ENCODE measurements at places on chromosomes 13 and 19.

DNA sequence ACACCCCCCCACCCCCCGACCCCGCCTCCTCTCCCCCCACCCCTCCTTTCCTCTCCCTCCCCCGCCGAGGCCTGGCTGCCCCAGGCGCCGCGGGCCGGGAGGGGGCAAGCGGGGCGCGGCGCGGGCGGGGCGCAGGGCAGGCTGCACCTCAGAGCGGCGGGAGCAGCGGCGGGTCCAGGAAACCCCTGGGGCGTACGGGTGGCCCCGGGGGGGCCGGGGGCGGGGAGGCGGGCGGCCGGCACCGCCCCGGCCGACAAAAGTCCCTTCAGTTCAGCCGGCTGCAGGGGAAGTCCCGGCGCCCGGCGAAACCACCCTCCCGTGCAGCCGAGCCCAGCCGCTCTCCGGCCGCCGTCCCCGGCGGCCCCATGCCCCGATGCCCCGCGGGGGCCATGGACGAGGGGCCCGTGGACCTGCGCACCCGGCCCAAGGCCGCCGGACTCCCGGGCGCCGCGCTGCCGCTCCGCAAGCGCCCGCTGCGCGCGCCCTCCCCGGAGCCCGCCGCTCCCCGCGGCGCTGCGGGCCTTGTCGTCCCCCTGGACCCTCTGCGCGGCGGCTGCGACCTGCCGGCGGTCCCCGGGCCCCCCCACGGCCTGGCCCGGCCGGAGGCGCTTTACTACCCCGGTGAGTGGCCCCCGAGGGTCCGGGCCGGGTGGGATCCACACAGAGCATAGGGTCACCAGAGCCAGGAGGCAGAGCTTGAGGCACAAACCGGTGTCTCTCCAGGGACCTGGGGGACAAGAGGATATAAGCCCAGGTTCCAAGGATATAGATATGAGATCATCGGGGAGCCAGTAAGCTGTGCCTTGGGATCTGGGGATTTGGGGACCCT lies at the start of gene BCL3:
TSS of gene BCL3 (plus strand) at position 283 of the 829 bp plus-strand sequence. CDS start at position 366, 83 bp downstream.
- no peak for DNase-seq

- no peak for DNase-seq
These were observed 25.3 kb downstream of the CILP2 start for GRCh38 chr19:19563348-19563848.

DNA sequence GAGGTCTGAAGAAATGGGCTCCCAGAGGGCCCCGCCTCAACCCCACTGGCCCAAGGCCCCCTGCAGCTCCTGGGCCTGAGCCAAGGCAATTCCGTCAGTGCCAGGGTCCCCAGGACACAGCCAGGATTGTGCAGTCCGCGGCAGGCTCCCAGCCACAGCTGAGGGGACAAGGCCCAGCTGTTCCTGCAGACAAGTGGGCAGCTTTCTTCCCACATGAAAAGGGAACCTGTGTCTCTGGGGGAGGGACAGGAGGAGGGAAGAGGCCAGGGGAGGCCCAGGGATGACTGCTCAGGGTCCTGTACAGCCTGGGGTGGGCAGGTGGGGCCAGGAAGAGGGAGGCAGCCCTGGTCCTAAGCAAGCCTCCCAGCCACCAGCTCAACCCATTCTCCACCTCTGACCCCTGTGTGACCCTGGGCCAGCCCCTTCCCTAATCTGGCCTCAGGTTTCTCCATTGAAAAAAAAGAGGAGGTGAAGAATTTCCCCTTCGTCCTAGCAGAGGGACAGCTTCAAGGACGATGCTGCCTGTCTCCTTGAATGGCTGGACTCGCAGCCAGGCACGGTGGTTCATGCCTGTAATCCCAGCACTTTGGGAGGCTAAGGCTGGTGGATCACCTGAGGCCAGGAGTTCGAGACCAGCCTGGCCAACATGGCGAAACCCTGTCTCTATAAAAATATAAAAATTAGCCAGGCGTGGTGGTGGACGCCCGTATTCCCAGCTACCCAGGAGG lies 20.5 kb upstream of the VSTM2B start:
- DNase-seq = no peak

- no peak for DNase-seq
These were observed 671.6 kb downstream of the DIAPH3 start for GRCh38 chr13:59492030-59492636.

GRCh38 chr13:49399801-49400472 lies 43.9 kb downstream of the CAB39L start:
- DNase-seq = no peak

DNA sequence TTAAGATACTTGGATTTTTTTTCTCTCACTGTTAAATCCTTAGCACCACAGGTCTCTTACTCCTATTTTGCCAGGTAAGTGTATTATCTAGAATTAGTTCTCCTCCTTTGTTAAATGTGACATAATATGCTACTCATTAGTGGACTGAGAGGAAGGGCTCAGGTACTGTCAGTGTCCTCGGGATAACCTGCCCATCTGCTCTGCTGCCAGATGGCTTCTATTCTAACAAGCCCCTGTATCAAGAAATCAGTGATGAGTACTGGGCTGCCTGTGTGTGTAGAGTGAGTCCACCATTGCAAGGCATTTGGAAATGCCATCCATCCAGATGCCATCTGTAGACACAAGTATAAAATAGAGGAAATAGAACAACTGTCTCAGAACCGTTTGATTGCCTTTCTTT lies 209.6 kb downstream of the ATP8A2 start:
- no peak for DNase-seq

DNA sequence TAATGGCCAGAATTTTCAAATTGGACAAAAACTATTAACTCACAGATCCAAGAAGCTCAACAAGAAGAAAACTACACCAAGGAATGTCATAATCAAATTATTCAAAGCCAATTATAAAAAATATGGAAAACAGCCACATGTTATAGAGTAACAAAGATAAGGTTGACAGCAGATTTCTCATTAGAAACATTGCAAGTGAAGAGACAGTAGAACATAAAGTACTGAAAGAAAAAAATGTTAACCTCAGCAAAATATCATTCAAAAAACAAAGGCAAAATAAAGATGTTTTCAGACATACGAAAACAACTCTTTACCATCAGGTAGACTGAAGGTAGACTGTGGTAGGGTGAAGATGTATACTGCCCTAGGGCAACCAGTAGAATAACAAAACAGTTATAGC lies 83.4 kb downstream of the KCNRG start:
- no peak for DNase-seq

- no peak for DNase-seq
These were observed 1.4 kb downstream of the CLASRP start for GRCh38 chr19:45040059-45040771.

GRCh38 chr19:6073858-6074708 lies 36.2 kb downstream of the RFX2 start:
- DNase-seq = no peak

GRCh38 chr13:30792285-30793000 lies 57.1 kb downstream of the ALOX5AP start:
- DNase-seq = peak; percentile 93

GRCh38 chr13:75330770-75331169 lies 151.2 kb downstream of the TBC1D4 start:
- no peak for DNase-seq
